Fibroblast of lung (primary cell): ENCODE measurements at places on chromosomes 12 and 14. TPM values are rescaled to one million over a fixed set of nuclear protein-coding genes. Genes with fewer than 3 reads are reported as not detected.
A peak's percentile ranks its signal among the peaks of the same experiment; 100 is the strongest.

Gene PRORP
- total RNA-seq, result 12.1 and 14.2 TPM in 2 replicates

GRCh38 chr14:73463411-73463810, 5.1 kb upstream of the NUMB start:
- DNase-seq, result peak; percentile 92

- DNase-seq, result peak; percentile 78
Measured at GRCh38 chr12:27521066-27521465, 2.9 kb upstream of the PPFIBP1 start.

GRCh38 chr12:107435520-107435919, 250.1 kb upstream of the PWP1 start:
- no peak for DNase-seq

- DNase-seq, result peak; percentile 15
Measured at GRCh38 chr12:79618848-79619404, 71.8 kb downstream of the PAWR start.

Gene TROAP
- 0.51 and 6.3 TPM in 2 replicates for total RNA-seq

- DNase-seq, result no peak
Measured at GRCh38 chr12:21704847-21705246, 47.2 kb upstream of the LDHB start.

Gene NEMF
- 61.4 and 68.9 TPM in 2 replicates for total RNA-seq

Gene TMEM179
- total RNA-seq, result under 0.01 TPM in 1 of 2 replicates, not detected in the other

Gene SLC25A21
- 0.26 and 0.50 TPM in 2 replicates for total RNA-seq

Gene PTPN6
- 0.26 TPM in 1 of 2 replicates, not detected in the other for total RNA-seq

Gene CLEC4C
- not detected in 2 replicates for total RNA-seq

DNA sequence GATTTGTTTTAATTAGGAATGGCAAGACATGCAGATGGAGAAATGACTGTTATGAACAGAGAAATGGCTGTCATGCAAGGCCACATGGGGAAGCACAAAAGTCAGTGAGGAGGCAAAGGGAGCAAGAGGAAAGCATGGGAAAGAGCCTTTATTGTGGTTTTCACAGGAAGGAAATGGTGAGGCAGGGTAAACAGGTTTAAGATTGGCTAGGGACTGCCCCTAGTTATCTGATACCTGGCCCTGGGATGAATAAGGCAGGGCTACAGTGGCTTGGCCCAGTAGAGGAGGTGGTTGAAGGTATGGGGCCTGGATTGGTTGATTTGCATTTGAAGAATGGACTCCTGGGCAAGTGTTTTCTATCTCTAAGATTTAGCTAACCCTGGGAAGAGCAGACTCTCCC, 168.7 kb upstream of the CNOT2 start:
- DNase-seq, result no peak

DNA sequence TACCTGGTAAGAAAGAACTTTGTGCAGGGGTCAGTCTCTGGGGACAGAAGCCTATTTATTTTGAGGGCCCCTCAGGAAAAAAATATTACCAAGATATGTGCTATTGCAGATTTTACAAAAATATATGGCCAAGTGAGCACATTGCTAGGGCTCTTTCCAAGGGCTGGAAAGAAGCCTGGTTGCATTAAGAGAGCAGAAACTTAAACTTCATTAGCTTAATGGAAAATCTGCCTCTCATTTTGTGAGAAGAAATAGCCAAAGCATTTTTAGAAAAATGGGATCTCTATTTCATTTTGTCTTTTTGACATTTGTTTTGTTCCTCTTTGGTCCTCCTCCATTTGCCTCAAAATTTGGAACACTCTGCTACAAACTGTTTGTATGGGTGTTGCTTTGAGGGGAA, 283.5 kb downstream of the NELL2 start:
- DNase-seq, result no peak

Gene ZDHHC22
- not detected in 2 replicates for total RNA-seq

Gene KRT75
- not detected in 2 replicates for total RNA-seq

- DNase-seq, result no peak
Measured at GRCh38 chr12:123992118-123992825, 19.3 kb downstream of the ZNF664 start.

GRCh38 chr12:6536894-6537579, 2.7 kb downstream of the GAPDH start:
- DNase-seq, result no peak

GRCh38 chr12:67721248-67721647, 72.7 kb downstream of the DYRK2 start:
- DNase-seq, result no peak

Gene RPL36AL
- 281 and 528 TPM in 2 replicates for total RNA-seq

Gene MYBPC1
- not detected in 2 replicates for total RNA-seq

- peak; percentile 99 for DNase-seq
Measured at GRCh38 chr14:51442513-51443175, 202.6 kb downstream of the TMX1 start.

DNA sequence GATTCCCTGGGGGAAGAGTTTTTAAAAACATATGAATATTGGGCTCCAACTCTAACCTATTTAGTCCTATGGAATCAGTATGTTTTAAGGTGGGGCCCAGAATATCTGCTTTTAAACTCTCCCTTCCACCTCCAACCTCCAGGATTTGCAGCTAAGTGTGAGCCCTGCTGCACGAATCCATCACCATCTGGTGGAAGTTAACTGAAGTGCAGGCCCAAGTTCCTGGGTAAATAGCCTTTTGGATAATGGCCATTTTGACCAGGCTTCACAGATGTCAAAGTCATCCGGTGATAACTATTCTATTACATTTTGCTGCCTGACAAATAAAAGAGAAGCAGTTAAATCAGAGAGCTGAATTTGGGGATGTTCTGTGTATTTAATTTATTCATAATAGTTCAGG, 58.1 kb upstream of the RMST start:
- DNase-seq, result peak; percentile 39

Gene SLC7A8
- 5.1 and 10.2 TPM in 2 replicates for total RNA-seq

- no peak for DNase-seq
Measured at GRCh38 chr12:95626854-95627253, 75.6 kb upstream of the USP44 start.

DNA sequence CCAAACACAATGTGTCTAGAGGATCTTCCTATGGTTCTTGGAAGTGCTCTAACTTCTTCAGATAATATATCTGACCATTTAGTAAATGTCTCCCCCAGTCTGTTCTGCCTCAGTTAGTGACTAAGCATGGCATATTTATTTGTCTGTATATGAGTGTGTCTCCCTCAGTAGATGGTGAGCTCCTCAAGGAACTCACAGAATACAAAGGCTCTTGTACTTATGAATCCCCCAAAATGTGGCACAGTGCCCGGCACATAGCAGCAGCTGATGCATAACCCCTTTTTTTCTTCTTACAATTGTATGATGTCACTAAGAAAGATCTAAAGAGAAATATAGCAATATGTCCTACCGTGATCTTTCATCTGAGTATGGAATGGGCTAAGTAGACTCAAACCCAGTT, 264.7 kb upstream of the PRICKLE1 start:
- peak; percentile 74 for DNase-seq

Gene AQP6
- total RNA-seq, result under 0.01 and 0.17 TPM in 2 replicates

Gene NOVA1
- 3.6 and 5.1 TPM in 2 replicates for total RNA-seq

GRCh38 chr12:84079626-84080025, 833.0 kb downstream of the SLC6A15 start:
- DNase-seq, result no peak

Gene ALX1
- total RNA-seq, result not detected in 2 replicates

Gene CCDC38
- total RNA-seq, result not detected in 2 replicates
